ENCODE measurements at places on chromosomes 1 and 21. TPM values are rescaled to one million over a fixed set of nuclear protein-coding genes. Genes with fewer than 3 reads are reported as not detected.

Gene MRAP
- not detected for total RNA-seq

Gene RAVER2
- total RNA-seq = 0.94 TPM

Gene ANKRD34A
- total RNA-seq = 3.2 TPM

Gene AADACL3
- total RNA-seq = not detected

Gene AGBL4
- total RNA-seq = not detected

Gene AGO4
- 11.7 TPM for total RNA-seq

Gene SYCP1
- not detected for total RNA-seq

Gene RNF11
- 22.6 TPM for total RNA-seq

Gene GSTM1
- 0.24 TPM for total RNA-seq

Gene FCRL5
- 0.08 TPM for total RNA-seq

Gene SLC30A10
- total RNA-seq = not detected

Gene KAZN
- 0.48 TPM for total RNA-seq

Gene LCE2A
- total RNA-seq = not detected

Gene ALPL
- not detected for total RNA-seq

Gene HEYL
- total RNA-seq = not detected

Gene BROX
- total RNA-seq = 53.5 TPM

Gene LCE1E
- not detected for total RNA-seq

Gene LRRC8C
- 45.0 TPM for total RNA-seq

Gene SMIM34
- total RNA-seq = not detected

Gene UBE2J2
- 60.2 TPM for total RNA-seq

Gene DMRTA2
- not detected for total RNA-seq

Gene KRTAP13-2
- total RNA-seq = not detected

Gene UBL4B
- not detected for total RNA-seq

Gene MYCL
- total RNA-seq = 0.29 TPM

Gene LCE3D
- total RNA-seq = not detected

Gene GPR3
- 0.48 TPM for total RNA-seq

Gene HSPA6
- total RNA-seq = 0.10 TPM

Gene ROR1
- not detected for total RNA-seq

Gene GABRD
- total RNA-seq = not detected

Gene BARHL2
- total RNA-seq = not detected

Gene HIVEP3
- 23.8 TPM for total RNA-seq

Gene NECTIN4
- not detected for total RNA-seq

Gene CRNN
- total RNA-seq = not detected

Gene SLC44A3
- total RNA-seq = not detected

Gene SPRR1B
- total RNA-seq = not detected

Gene KCNAB2
- 258 TPM for total RNA-seq

Measured in activated naive CD4-positive, alpha-beta T cell treated with anti-CD3 and anti-CD28 coated beads, Interleukin-2, amount 10 ng/mL, durations not matched to agents 5 hours and 36 hours (primary cell).